Activated effector memory CD4-positive, alpha-beta T cell treated with anti-CD3 and anti-CD28 coated beads, Interleukin-2, amount 50 U/mL, for 16 hours (primary cell): ENCODE measurements at places on chromosomes 1 and 21.
A peak's percentile ranks its signal among the peaks of the same experiment; 100 is the strongest.

DNA sequence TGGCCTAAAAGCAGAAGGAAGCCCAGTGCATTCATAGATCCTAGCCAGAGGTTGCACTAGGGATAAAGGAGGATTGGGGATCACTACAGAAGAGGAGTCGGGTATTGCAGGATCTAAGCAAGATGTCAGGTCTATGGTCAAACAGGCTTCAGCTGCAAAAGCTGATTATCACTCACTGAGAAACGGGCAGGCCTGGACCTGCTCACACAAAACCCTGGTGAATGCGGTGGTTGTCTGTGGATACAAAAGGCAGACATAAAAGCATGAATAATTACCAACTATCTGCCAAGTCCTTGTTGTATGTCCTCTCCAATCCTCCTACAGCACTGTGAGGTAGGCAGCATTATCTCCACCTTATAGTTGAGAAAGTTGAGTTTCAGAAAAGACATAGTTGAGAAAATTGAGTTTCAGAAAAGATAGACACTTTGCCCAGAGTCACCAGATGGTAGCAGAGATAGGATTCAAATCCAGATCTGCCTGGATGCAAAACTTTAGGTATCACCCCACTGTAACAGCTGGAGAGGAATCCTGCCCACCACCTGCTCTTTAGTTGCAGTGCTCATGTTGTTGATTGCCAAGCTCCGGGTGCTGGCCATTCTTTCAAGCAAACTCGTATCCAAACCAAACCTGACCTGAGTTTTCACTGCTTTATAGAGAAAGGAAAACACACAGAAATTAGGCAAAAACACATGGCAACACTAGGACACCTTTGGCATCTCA, 49.6 kb upstream of the HOOK1 start:
- DNase-seq: no peak

GRCh38 chr1:61313906-61314422, 231.6 kb downstream of the NFIA start:
- no peak for DNase-seq

GRCh38 chr1:209428241-209428921, 155.1 kb upstream of the CAMK1G start:
- no peak for DNase-seq

- no peak for DNase-seq
Measured at GRCh38 chr1:208175508-208175895, 68.7 kb downstream of the PLXNA2 start.

DNA sequence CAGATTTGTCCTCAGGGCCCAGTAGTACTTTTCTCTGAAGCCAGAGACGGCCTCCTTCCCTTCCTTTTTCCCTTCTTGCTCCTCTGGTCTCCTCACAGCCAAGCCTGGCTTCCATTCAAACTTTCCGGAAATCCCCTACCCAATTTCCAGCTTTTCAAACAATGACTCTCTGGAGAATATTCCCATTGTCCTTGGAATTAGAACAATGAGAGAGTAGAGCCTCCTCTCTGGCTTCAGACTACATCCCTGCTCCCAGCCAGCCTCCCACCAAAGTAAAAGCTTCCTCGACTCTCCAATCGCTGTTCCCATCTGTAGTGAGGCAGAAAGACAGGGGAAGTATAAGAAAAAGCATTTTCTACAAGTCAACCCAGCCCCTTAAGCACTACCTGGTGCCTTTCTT, 77.7 kb upstream of the SOX13 start:
- no peak for DNase-seq

DNA sequence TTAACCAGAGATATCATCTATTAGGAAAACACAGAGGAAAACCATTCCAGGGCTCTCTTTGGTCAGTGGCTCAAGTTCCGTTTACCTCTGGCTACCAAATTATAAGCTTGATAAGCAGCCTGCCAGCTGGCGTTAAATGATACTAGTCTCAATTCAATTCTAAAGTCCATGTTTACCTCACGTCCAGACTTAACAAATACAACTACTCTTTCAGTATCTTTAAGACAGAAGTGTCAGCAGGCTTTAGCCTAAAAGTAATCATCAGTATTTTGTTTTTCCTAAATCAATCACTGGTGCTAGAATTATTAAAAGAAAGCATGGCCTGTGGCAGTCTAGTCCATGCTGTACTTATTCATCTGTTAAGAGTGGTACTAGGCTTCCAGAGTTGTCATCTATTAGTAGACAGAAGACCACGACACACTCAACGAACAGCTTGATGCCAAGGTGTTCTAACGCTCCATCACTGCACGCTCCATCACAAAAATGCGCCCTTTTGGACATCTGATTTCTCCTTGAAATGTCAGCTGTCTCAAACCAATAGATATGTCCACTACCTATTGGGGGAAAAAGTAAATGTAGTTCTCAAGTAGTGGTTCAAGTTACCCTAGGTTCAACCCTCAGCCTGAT, 1.5 kb downstream of the IVNS1ABP start:
- DNase-seq: no peak

DNA sequence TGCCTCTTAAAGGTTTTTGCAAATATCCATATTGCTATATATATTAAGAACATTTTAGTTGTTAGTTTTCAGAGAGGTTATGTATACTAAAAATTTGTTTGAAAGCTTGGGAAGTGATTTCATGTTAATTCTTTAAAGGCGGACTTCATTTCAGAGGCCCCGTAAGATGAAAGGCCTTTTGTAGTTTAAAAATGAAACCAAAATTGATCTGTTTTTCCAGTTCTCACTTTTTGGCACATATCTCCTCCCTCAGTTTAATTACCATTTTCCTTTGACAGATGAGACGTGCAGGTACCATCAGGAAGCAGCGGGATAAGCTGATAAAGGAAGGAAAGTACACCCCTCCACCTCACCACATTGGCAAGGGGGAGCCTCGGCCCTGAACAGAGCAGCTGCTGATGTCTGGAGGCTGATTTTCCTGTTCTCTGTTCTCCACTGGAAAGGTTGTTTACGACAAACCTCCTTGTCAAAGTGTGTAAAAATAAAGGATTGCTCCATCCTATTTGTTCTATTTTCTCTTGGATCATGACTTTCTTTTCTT, 8.0 kb downstream of the NDUFS5 start:
- no peak for DNase-seq

DNA sequence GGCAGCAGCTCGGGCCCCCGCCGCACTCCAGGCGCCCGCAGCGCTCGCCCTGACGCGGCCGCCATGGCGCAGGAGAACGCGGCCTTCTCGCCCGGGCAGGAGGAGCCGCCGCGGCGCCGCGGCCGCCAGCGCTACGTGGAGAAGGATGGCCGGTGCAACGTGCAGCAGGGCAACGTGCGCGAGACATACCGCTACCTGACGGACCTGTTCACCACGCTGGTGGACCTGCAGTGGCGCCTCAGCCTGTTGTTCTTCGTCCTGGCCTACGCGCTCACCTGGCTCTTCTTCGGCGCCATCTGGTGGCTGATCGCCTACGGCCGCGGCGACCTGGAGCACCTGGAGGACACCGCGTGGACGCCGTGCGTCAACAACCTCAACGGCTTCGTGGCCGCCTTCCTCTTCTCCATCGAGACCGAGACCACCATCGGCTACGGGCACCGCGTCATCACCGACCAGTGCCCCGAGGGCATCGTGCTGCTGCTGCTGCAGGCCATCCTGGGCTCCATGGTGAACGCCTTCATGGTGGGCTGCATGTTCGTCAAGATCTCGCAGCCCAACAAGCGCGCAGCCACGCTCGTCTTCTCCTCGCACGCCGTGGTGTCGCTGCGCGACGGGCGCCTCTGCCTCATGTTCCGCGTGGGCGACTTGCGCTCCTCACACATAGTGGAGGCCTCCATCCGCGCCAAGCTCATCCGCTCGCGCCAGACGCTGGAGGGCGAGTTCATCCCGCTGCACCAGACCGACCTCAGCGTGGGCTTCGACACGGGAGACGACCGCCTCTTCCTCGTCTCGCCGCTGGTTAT, 2.8 kb downstream of the KCNJ9 start:
- DNase-seq: peak; percentile 90

DNA sequence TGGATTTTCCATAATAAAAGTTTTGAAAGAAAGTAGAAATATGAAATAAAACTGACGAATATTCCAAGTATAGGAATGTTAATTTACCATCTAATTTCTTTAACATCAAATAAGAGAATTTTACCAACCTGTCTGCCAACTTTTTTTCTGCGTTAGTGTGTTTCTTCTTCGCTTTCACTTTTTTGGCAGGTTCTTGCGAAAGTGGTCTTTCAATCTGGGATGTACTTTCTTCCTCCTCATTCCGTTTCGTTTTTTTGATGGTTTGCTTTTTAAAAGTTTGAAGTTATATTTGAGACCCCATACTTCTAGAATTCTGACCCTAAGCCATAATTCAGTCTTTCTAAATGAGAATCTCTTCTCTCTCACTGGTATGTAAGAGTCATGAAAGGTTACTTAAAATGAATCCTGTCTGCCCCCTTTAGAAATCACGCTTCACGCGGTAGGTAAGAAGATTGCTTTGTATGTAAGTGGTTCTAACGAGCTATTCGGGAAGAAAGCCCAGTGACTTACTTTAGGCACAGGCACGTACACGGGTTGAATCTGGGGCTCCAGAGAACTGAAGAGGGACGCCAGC, 580 bp downstream of the RBM34 start:
- no peak for DNase-seq

DNA sequence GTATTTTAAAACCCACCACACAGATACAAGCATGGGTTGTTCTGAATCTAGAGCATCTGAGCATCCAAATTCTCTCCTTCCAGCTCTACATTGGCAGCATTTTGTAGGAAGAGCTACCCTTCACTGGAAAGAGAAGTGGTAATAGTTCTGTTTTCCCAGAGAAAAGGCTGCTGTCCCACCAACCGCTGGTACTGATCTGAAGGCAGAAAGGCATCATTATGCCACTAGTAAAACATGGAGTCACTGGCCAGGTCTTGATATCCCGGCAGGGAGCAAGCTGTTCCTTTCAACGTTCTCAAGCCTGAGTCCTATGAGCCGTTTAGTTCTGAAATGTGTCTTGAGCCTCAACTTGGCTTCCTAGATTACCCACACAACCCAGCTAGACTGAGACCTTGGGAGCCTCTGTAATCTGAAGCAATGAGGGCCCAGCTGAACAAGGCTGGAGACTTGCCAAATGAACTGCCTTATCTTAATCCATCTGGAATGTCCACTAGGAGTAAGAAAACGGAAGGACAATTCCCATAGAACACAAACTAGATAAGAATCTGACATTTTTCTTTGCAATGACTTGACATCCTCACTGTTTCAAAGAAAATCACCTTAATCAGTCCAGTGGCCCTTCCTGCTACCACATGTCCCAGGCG, 116.8 kb downstream of the KCNH1 start:
- DNase-seq: no peak

DNA sequence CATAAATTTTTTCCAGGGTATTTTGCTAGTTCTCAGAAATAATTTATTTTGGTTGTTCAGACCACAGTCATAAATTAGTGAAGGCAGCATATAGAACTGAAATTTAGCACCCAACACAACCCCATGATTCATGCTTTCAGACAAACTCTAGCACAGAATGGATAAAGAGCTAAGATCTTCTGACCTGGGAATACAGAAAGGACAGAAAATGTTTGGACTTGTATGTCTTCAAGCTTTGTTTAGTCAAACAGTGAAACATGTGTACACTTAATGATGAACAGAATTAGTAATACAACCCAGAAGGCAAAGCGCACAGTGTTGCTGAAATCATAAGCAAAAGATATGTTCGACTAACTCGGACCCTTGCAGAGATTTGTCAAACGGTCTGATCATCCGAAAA, 205.6 kb downstream of the APP start:
- no peak for DNase-seq

DNA sequence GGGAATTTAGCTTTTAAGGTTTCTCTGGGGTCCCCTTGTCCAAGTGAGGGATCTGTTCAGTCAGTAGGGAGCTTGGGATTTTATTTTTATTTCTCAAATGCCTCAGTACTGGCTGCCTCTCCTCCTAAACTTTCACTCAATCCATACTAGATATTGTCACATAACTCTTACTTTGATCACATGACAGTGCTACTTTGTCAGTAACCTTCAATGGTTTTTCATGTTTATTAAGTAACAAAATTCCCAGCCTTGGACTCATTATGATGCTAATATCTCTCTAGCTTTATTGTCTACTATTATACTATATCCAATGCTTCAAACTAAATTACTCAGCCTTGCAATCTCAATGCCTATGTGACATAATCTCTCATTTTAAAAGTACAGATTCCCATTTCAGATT, 97.7 kb downstream of the ATP1B1 start:
- no peak for DNase-seq

DNA sequence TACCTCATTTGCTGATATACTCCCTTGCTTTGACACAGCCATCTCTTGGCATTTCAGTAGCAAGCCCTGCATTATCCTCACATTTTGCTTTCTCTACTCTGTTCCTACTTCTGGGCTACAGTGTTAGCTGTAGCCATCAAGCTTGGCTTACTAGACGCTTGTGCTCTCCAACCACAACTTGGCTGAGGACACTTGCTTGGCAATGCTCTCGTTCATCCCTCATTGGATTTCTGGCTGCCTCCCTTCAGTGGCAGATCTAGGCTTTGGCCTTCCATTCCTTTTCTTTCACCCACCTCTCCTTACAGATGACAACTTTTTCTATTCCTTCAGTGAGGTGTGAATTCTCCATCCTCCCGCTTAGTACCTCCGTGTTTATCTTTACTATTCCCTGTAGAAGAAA, 428.7 kb upstream of the LRRC7 start:
- DNase-seq: no peak

DNA sequence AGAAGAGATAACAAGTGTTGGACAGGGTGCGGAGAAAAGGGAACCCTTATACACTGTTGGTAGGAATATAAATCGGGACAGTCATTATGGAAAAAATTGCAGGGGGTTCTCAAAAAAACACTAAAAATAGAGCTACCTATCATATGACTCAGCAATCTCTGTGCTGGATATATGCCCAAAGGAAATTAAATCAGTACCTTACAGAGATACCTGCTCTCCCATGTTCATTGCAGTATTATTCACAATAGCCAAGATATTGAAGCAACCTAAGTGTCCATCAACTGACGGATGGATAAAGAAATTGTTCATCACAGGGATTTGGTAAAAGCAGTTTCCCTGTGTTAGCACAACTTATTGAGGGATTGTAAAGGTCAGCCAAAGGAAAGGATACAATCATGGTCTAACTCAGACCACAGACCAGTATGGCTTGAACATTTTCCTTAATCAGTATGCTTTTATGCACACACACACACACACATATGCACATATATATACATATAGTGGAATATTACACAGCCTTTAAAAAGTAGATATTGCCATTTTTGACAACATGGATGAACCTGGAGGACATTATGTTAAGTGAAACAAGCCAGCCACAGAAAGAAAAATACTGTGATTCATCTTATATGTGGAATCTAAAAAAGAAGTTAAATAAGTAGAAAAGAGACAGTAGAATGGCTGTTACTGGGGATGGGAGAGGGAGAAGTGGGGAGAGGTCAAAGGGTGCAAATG, 44.2 kb upstream of the IRF2BP2 start:
- DNase-seq: no peak

DNA sequence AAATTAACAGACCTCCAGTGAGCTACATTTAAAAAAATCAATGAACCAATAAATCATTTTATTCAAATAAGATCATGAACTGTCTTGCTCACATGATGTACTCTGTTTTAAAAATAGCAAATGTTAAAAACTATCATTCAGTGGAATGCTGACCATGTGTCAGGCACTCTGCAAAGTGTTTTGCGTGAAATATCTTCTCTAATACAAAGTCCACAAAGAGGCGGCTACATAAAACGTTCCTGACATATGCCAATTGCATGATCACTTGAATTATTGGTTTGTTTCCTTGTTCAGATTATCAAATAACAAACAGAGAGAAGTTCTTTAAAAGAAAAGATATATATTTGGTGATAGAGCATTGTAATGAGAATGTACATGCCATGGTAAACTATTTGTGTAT, 10.7 kb downstream of the FMO2 start:
- DNase-seq: no peak

GRCh38 chr1:165117482-165117881, 239.0 kb downstream of the LMX1A start:
- no peak for DNase-seq
